ENCODE measurements at places on chromosomes 4 and X. TPM values are rescaled to one million over a fixed set of nuclear protein-coding genes. Genes with fewer than 3 reads are reported as not detected.

The RNF212 gene
- 0.09 TPM for total RNA-seq

The PF4V1 gene
- total RNA-seq, result 1.9 TPM

The PPP2R3B gene
- 10.6 TPM for total RNA-seq

The SSX3 gene
- not detected for total RNA-seq

The DCUN1D4 gene
- 70.7 TPM for total RNA-seq

The RADX gene
- 1.2 TPM for total RNA-seq

The GAGE12E gene
- total RNA-seq, result not detected

The GAB3 gene
- total RNA-seq, result 2.0 TPM

The ABLIM2 gene
- total RNA-seq, result 0.09 TPM

The UGT2B15 gene
- not detected for total RNA-seq

The KCNIP4 gene
- under 0.01 TPM for total RNA-seq

The MTCP1 gene
- 21.8 TPM for total RNA-seq

The USP17L12 gene
- total RNA-seq, result not detected

The MEPE gene
- not detected for total RNA-seq

The TMEM31 gene
- not detected for total RNA-seq

The CT83 gene
- not detected for total RNA-seq

The RASL11B gene
- total RNA-seq, result 0.16 TPM

The TXK gene
- total RNA-seq, result 0.16 TPM

The HNRNPDL gene
- total RNA-seq, result 137 TPM

The FAT4 gene
- total RNA-seq, result 14.9 TPM
